ENCODE measurements at places on chromosomes 11 and 22.

GRCh38 chr22:48664586-48664985, 1163.1 kb downstream of the BRD1 start:
- no peak for DNase-seq

DNA sequence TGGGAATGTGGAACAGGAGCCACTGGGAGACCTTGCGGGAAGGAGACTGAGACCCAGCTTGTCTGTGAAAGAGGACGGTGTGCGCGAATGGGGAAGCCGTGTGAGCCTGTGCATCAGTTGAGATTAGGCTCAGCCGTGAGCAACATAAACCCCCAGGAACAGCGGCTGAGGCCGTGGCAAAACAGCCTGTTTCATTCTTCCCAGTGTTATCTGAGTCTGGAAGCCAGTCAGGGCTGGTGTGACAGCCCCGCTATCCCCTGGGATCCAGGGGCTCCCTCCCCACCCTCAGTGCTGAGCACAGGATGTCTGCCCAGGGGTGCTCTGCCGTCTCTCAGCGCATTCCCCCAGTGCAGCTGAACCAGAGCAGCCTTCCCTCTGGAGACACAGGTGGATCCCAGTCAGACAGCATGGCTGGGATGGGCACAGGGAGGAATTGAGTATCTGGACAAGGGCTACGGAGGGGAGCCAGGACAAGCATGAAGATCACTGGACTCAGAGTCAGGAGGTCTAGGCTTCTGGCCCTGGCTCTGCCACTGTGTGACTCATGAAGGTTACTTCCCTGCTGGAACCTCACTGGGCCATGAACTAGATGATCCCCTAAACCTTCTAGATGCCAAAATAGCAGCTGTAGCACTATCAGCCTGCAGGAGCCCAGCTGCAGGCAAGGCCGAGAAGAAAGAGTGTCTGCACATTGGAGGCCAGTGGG, 8.6 kb downstream of the OAF start:
- DNase-seq: no peak

- no peak for DNase-seq
These were observed 110.2 kb downstream of the MIAT start for GRCh38 chr22:26767351-26768155.

DNA sequence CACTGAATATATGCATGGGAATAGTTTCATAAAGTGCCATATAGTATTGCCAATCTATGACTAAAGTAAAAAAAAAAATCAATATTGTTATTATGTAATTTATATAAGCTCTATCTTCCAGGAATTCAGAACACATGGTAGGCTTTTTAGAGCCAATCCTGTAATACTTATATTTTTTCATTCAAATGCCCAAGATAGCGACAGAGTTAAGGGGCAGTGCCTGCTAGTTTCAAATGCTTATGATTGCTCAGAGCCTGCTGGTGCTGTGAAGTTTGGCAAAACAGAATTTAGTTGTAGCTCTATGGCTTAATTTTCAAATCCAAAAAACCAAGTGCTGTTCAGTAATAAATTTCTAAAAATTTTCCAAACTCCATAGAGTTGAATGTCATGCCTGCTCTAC, 39.0 kb upstream of the BLID start:
- no peak for DNase-seq

- no peak for DNase-seq
These were observed 475.1 kb upstream of the LARGE1 start for GRCh38 chr22:34395370-34395769.

- no peak for DNase-seq
These were observed 104.5 kb upstream of the B3GAT1 start for GRCh38 chr11:134516529-134516928.

DNA sequence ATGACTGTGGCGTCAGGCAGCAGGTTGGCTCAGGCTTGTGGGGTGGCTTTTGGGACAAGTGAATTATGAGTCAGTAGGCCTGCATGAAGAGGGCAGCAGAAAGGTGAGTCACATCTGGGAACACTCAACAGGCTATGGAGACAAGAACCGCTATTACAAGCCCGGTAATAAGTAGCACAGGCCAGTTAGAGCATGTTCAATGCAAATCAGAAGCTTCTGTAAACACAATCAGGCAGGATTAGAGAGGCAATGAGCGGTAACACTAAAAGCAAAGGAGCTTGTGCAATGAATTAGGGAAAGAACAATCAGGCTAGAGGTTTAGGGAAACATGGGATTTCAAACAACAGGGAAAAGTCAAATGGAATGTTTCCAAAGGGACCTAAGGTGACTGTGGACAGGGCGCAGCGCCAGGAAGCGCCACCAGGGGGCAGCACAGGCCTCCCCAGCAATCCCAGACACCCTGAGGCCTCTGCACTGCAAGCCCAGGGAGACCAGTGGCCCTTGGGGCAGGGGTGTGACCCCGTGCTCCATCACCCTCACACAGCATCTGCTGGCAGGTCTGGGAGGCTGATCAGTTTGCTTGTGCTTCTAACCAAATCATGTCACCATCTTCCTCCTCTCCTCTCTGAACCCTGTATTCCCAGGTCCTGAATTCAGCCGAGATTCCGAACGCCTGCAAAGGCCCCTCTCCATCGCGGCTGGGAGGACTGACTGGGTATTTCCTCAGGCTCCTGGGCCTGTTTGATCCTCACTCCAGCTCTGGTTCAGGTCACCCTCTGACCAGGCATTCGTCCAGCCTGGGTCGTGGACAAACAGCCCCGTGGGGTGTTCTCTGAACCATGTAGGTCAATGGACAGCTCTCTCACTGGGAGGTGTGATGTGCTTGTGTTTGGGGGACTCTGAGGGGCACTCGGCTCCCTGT, 50.0 kb downstream of the C11orf58 start:
- DNase-seq: no peak
